ENCODE measurements at places on chromosomes 1 and 21.

DNA sequence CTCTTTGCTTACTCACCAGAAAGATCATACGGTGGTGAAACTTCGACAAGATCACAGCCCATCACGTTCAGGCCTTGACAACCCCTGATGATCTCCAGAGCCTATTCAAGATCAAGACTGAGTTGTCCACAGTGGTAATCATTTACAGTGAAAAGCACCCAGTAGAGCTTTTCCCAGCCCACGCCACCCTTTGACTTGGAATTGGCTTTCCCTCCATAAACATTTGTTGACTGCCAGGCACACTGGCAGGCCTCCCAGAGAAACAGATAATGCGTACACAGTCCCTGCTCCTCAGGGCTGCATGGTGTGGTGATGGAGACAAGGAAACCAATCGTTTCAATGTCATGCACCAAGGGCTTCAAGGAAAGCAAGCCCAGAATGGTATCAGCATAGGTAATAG is 10.1 kb downstream of the AGMAT start:
- no peak for DNase-seq

DNA sequence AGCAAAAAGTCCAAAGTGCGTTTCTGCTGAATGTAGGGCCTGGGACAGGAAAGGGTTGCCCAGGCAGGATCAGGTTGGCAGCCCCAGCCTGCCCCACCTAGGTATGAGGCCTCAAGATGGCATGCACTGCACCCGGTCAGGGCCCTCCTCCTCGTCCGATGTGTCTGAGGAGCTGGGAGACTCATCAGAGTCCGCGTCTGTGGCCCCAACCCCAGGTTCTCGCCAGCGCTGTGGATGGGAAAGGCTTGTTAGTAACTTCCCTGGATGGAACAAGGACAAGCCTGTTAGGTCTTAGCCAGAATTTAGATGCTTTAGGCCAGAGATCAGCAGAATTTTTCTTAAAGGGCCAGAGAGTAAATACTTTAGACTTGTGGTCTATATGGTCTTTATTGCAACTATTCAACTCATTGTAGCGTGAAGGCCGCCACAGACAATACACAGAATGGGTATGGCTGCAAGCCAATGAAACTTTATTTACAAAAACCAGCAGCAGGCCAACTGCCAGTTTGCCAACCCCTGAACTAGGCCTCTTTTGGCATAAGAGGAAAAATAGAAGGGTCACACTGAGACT is 12.4 kb downstream of the PEA15 start:
- DNase-seq = no peak

- DNase-seq = no peak
Observed at GRCh38 chr1:113391649-113392271, 1.4 kb downstream of the MAGI3 start.

- DNase-seq = no peak
Observed at GRCh38 chr1:189851806-189852367, 625.8 kb downstream of the BRINP3 start.

- no peak for DNase-seq
Observed at GRCh38 chr1:210446479-210446878, 117.8 kb downstream of the HHAT start.

DNA sequence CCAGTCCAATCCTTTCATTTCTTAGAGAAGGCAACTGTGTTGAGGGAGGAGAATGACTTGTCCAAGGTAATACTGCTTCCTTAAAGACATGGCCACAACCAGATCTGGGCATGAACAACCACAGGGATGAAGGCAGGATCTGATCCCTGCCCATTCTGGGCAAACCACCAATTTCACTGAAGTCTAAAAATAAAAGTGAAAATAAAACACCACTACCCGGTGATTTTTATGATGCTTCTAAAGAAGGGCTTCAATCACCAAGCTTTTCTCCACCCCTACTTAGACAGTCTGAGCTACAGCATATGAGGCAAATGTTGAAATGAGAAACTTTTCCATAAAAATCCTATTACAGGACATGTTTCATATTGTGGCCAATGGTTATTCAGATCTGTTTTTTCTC is 133.0 kb downstream of the PTPN14 start:
- DNase-seq = no peak
